ENCODE measurements at places on chromosomes 12 and 14.

DNA sequence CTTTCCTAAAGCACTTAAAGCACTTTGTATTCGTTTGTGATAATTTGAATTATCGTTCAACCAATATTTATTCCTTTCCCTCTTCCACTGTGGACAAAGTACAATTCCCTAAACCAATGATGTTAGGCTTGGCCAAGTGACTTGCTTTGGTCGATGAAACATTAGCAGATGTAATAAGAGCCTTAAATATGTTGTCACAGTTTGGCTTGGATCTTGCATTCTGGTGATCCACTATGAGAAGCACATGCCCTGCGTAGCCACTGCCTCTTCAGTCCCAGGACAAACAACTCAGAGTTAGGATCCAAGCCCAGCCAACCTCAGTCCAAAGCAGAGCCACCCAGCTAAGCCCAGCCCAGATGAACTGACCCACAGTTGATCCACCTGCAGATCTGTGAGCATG is 8.4 kb upstream of the C12orf75 start:
- no peak for DNase-seq

DNA sequence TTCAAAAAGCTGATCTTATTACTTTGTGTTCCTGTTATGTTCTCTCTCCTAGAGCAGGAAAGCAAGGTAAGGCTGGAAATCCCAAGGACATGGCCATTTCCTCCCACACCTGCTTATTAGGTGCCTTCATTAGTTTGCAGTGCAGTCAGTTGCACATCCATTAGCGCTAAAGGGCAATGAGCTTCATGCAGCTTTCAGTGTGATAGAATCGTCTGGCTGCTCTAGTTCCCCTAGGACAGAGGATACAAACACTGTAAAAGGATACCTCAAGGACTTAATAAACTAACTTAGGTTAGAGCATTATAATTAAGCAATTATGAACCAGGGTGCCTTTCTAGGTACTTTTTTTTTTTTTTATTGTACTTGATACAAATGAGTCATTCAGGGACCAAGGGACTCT is 21.1 kb downstream of the TMEM117 start:
- DNase-seq, result no peak

DNA sequence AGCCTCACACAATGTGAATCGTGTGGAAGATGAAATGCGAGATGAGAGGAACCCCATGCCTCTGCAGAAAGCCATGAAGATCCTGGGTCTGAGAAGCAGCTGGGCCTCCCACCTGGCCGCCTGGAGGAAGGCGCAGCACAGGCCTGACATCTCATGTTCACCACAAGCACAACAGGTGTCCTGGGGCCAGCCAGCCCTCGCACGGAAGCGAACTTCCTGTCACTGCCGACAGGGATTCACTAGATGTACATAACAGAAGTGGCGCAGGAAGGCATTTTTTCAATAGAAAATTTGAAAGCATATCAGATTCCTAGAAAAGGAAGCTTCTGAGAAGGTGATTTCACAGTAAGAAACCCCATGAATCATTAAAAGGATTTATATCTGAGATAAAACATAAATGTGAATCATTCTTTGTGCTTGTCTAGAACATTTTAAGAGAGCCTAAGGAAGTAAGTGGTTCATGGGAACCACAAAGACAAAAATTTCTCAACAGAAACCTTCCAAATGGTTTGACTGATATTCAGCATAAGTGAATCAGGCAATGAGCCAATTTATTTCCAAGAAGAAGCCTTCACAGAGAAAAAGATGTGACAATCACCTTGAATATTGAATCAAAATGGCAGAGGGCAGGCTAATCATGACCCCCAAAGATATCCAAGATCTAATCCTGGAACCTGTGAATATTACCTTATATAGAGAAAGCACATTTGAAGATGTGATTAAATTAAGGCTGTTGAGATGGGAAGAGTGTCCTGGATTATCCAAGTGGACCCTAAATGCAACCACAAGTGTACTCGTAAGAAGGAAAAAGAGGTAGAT is 311.9 kb downstream of the DUSP6 start:
- no peak for DNase-seq

- DNase-seq, result no peak
Measured at GRCh38 chr14:89373185-89373584, 43.8 kb downstream of the FOXN3 start.

GRCh38 chr14:45181806-45182205 is 46.1 kb downstream of the FANCM start:
- no peak for DNase-seq

DNA sequence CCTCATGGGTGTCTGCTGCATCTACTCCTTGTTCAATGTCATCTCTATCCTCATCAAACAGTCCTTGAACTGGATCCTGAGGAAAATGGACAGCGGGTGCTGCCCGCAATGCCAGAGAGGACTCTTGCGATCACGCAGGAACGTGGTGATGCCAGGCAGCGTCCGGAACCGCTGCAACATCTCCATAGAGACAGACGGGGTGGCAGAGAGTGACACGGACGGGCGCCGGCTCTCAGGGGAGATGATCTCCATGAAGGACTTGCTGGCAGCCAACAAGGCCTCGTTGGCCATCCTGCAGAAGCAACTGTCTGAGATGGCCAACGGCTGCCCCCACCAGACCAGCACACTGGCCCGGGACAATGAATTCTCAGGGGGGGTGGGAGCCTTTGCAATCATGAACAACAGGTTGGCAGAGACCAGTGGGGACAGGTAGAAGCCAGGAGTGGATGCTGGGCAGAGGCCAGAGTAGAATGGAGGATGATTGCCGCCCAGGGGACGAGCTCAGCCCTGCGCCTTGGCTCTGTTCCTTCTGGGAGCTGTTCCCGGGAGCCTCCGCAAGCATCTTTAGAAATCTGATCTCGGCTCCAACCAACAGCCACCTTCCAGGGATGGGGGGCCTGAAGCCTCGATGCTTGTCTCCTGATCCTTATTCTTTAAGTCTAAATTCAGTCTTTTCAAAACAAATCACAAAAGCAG is 71.6 kb upstream of the PSMC1 start:
- DNase-seq, result no peak

GRCh38 chr12:62744551-62744950 is 190.4 kb downstream of the PPM1H start:
- DNase-seq, result no peak

- no peak for DNase-seq
Measured at GRCh38 chr12:72207486-72208409, 64.4 kb upstream of the TRHDE start.

DNA sequence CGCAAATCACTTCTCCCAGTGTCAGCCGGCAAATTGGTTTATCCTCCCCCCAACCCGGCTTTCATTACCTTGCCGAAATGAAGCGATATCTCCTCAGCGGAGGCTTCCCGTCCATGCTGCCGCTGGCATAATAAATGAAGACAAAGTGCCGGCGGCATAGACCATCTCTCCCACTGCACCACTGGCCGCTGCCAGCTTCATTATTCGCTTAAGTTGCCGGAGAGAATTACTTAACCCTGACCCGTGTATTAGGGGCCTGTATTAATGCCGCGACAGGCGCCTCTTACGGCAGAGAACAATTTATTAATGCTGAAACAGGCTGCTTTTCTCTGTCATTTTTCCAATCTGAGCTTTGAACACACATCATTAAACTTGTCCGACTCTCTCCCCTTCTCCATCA is 17.5 kb upstream of the GPATCH2L start:
- DNase-seq, result no peak

DNA sequence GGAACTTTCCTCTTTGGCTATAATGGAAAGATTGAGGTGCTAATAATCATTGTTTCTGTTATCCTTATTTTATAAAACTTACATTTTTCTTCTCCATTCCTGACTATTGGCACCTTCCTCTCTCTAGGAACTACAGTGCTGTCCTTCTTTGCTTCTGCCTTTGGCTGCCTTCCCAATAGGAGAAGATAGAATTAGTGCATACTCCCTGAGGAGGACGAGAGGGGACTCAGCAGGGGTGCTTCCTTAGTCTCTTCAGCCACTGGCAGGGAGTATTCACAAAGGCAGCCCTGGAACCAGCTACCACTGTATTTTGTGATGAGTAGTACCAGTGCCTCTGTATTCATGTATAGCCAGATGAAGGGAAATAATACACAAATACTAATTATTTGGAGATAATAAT is 208.5 kb downstream of the FOXG1 start:
- no peak for DNase-seq

DNA sequence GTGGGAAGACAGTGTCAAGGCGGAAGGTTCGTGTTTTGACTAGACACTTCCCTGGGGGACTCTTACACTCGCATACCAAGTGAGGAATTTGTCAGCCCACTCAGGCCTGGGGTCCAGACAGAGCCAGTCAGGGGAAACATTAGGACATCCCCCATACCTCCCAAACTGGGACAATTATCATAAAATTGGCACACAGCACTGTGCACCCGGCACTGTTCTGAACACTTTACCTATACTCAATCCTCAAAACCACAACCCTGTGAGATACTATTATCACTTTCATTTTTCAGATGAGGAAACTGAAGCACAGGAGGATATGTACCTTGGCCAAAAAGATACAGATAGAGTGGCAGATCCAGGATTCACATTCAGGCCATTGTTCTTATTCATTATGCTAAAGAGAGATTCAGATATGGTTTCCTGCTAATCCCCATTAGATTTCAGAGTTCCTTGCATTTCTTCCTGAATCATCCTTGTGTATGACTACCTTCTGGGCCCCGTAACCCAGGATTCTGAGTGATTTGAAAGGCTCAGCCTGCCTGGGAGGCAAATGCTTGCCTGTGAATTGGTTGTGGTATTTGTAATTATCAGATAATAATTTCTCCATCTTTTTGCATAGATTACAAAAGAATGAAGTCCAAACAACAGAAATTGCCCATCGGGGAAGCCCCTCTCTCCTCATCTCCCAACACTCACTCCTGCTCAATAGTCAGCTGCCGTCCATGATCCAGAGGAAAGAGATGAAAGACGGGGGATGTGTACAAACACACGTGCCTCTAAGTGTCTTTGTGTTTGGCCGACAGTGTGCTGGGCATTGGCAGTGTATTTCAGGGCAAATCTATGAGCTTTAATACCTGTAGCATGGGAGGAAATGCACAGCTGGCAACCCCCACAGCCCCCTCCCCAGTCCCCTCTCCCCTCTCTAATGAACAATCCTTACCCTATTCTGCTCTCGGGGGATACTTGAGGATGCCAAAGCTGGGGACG is 4.6 kb downstream of the TAC3 start:
- DNase-seq, result no peak

GRCh38 chr12:53052419-53053217 is 2.8 kb downstream of the TNS2 start:
- DNase-seq, result no peak

GRCh38 chr12:4193821-4194220 is 79.7 kb upstream of the CCND2 start:
- no peak for DNase-seq

DNA sequence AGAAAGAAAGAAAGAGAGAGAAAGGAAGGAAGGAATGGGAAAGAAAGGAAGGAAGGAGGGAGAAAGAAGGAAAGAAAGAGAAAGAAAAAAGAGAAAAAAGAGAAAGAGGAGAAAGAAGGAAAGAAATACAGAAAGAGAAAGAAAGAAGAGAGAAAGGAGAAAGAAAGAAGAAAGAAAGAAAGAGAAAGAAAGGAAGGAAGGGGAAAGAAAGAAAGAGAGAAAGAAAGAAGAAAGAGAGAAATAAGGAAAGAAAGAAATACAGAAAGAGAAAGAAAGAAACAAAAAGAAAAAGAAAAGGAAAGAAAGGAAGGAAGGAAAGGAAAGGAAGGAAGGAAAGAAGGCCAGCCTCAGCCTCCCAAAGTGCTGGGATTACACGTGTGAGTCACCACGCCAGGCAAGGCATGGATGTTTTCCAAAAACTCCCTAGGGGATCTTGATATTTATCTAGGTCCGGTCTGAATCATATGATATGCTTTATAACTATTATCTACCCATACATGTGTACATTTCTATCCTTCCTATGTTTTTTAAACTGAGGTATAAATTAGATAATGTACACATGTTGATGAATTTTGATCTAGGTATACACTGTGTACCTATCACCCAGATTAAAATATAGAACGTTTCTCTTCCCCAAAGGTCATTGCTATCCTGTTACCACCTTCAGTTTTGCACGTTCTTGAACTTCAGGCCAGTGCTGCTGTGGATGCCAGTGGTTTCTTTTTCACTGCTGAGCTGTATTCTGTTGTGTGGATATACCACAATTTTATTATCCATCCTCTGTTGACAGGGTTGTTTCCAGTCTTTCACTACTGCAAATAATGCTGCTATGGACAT is 177.9 kb downstream of the RBM19 start:
- DNase-seq, result no peak

DNA sequence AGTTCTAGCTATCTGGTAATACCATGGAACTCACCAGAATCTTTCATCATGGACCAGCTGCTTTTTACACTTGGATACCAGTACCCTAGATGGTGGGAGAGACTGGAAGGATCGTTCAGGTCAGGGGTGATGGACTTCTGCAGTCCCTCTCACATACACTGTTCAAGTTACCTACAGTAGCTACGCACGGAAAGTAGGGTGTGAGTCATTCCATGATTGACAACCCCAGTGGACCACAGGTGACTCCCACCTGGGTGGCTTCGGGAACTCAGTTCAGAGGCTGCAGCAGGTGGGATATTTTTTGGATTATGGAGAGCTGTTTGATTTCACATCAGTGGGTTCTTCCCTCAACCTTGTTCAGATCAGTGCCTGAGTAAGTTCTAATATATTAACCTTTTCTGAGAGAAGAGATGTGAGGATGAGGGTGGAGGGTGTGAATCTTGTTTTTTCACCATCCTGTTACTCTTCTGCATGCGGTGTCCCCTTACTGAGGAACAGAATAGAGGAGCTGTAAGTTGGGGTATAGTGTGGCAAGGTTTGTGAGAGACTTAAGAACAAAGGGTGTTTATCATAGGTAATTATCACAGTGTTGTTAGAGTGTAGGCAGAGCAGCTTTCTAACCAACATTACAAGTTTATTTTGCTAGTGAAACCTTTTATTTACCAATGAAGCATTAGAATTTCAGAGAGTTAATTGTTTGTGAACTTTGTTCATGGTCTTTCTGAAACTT is 39.6 kb downstream of the PRKCH start:
- no peak for DNase-seq

DNA sequence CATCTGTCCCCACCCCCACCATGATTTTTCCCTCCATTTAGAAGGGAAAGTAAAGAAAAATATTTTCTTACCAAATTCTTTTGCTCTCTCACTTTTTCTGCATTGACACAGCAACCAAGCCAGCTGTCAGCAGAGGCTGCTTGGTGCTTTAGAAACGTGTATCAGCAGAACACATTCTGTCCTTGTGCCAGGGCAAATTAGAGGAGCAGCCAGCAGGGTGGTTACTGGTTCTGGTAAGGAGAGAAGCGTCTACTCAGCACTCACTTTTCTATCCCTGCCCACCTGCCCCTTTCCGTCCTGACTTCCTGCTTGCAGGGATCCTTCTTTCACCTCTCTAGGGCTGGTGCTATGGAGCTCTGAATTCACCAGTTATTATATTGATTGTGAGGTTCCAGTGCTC is 327.5 kb upstream of the PDE3A start:
- DNase-seq, result no peak

DNA sequence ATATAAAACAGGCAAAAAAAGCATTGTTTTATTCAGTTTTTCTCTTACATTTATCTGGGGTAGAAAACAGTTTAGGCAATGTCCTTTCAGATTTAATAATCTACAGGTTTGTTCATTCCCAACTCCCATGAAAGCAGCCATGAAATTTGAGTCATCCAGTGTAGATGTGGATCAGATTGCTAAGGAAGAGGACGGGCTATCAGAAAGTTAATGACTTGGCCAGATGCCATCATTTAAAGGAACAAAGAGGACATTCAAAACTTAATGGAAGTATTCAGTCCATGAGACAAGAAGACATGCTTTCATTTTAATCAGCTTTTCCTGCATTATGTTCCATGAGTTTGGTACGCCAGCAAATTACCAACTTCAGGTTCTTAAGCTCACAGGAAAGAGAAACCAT is 31.1 kb upstream of the POC1B start:
- DNase-seq, result no peak

GRCh38 chr12:64461634-64462414 is 9.9 kb downstream of the TBK1 start:
- no peak for DNase-seq

- no peak for DNase-seq
Measured at GRCh38 chr12:70553391-70553859, 83.8 kb downstream of the PTPRB start.
